ENCODE measurements at places on chromosomes 5 and 9. TPM values are rescaled to one million over a fixed set of nuclear protein-coding genes. Genes with fewer than 3 reads are reported as not detected.

The HTR4 gene
- total RNA-seq = 16.1 TPM

The AK8 gene
- total RNA-seq = 0.36 TPM

The PCDHA2 gene
- not detected for total RNA-seq

The SVEP1 gene
- total RNA-seq = 61.2 TPM

The SLC46A2 gene
- not detected for total RNA-seq

The C5orf22 gene
- 12.6 TPM for total RNA-seq

The PALM2AKAP2 gene
- 4.5 TPM for total RNA-seq

The DEPDC1B gene
- not detected for total RNA-seq

The PCDHGA3 gene
- 1.5 TPM for total RNA-seq

The PHF24 gene
- total RNA-seq = 0.68 TPM

The BTNL3 gene
- total RNA-seq = not detected

The PKD2L2 gene
- total RNA-seq = not detected

The FBXL7 gene
- 44.3 TPM for total RNA-seq

DNA sequence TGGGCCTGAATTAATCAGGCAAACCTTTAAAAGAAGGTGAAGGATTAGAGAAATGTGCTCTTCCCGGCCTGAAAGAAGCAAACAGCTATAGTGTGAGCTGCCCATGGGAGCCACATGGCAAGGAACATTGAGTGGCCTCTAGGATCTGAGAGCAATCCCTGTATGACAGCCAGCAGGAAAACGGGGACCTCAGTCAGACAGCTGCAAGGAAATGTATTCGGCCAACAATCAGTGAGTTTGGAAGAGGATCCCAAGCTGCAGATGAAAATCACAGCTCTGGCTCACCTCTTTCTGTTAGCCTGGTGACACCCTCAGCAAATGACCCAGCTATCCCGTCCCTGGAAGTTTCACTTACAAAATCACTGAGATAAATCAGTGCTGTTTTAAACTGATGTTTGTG, 309.2 kb downstream of the SH3GL2 start:
- DNase-seq = no peak

GRCh38 chr9:7691909-7692308, 107.7 kb downstream of the DMAC1 start:
- DNase-seq = no peak

GRCh38 chr5:180801596-180802324, 846 bp downstream of the MGAT1 start:
- peak; percentile 52 for DNase-seq

GRCh38 chr5:120252839-120253238, 211.3 kb upstream of the PRR16 start:
- DNase-seq = no peak

GRCh38 chr9:92794426-92794825, 29.8 kb upstream of the BICD2 start:
- no peak for DNase-seq

GRCh38 chr5:33476992-33477391, 36.2 kb downstream of the TARS1 start:
- no peak for DNase-seq

- DNase-seq = no peak
Measured at GRCh38 chr9:90033028-90033650, 428.3 kb downstream of the GADD45G start.

DNA sequence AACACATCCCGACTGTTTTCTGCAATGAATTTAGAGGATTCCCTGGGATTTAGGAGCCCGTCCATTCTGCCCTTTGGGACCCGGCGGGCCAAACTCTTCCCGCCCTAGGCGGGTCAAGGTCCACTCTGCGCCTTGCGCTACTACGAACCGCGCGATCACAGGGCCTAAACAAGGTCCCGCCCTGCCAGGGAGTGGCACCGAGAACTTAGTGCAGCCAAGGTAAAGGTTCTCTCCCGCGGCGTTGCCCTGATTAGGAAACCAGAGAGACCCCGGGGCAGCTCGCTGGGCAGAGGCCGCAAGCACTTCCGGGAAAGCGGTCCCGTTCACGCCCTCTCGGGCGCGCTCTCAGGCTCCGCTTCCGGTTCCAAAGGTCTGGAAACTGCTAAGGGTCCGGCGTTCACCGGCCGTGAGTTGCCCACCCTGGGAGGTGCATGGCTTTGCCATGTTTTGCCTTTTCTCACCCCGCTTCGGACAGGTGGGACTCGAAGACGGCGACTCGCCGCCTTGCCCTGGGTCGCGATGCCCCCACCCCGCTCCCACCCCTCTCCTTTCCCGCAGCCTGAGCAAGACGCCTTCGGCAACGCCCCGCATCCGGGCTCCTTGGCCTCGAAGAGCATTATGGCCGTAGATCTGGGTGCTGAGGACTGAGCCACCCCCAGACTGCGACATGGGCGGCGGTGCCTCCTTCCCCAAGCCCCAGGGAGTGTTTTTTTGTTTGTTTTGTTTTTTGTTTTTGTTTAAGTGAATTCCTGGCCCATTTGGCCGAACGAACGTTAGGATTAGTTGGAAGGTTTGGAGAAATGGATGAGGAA, 23.4 kb downstream of the HNRNPK start:
- peak; percentile 85 for DNase-seq

- no peak for DNase-seq
Measured at GRCh38 chr9:16044579-16044881, 491.7 kb downstream of the CCDC171 start.

GRCh38 chr5:170571875-170572852, 68.3 kb downstream of the KCNIP1 start:
- DNase-seq = no peak

GRCh38 chr9:114897196-114897595, 33.2 kb downstream of the TNFSF8 start:
- DNase-seq = no peak

- no peak for DNase-seq
Measured at GRCh38 chr5:65753189-65753588, 31.2 kb downstream of the NLN start.

Data from sigmoid colon (tissue), 7 donors.